ENCODE measurements at places on chromosomes 16 and 17.

GRCh38 chr16:31351942-31352325, 3.0 kb upstream of the ITGAX start:
- DNase-seq: peak; percentile 37

DNA sequence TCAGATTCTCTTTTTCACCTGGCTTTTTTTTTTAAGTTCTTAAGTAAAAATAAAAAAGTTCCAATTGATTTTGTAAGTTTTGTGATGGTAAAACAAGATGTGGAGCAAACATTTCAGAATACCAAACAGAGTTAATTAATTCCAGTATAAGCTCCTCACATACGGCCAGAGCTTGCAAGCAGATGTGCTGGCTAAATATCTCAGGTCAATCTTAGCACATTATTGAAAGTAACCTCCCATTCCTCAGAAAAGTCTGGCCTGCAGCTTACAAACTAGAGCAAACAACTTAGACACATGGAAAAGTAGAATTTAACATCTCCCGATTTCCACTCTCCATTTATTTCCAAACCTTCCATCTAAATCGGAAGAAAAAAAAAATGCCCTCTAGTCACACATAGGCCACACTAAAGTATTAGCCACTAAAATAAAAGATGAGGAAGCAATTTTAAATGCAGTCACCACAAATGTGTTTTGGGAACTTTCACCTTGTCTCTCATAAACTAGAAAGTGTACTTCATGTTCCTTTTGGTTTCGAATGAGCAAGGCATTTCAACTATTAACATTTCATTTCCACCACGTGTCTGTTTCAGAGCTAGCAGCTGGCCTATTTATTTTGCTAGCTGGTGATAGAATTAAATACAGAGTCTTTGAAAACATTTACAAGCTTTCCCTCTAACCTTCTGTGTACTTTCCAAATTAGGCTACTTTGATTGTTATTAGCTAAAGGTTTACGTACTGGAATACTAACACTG, 143.3 kb downstream of the STX8 start:
- DNase-seq: no peak

- DNase-seq: peak; percentile 53
Observed at GRCh38 chr17:10327640-10328039, 45.2 kb downstream of the MYH13 start.

DNA sequence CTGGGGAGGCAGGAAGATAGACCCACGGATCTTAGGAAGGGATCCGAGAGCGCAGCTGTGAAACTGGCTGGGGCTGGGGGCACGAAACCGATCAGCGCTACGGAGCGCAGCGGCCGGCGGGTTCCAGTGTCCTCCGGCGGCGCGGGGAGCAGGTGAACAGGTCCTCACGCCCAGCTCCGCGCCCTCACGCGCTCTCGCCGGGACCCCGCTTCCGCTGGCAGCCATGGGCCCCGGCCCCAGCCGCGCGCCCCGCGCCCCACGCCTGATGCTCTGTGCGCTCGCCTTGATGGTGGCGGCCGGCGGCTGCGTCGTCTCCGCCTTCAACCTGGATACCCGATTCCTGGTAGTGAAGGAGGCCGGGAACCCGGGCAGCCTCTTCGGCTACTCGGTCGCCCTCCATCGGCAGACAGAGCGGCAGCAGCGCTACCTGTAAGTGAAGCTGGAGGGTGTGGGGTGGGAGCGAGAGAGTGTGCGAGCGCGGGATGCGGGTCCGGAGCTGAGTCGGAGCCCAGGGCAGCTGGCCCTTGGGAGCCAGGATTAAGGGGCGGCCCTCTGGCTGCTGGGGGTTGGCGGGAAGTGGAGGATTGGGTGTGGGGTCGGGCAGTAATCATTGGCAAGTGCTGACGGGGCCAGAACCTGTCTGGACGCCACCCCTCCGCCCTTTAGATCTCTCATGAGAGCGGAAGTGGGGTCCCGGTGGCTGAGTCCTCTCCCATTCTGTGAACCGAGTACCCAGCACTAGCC, 479 bp downstream of the ITGA3 start:
- DNase-seq: peak; percentile 54

DNA sequence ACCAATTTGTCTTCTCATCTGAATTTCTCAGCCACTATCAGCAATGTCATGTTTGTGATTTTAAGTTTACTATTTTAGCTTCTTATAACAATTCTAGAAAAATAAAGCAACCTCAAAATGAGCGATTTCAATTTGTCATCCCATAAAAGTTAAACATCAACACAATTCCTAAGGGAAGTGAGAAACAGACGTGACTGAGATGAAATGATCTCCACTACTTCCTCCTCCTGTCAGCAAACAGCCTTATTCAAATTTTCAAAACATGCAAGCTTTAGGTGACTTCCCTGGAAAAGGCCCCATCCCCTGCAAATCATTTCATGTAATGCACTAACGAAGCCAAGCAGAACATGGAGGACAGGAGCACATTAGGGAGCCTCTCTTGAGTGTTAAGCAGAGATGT, 64.9 kb downstream of the ZNF652 start:
- no peak for DNase-seq

- DNase-seq: no peak
Observed at GRCh38 chr16:56631832-56632155, 665 bp upstream of the MT1M start.

- no peak for DNase-seq
Observed at GRCh38 chr16:1500465-1501150, 7.4 kb downstream of the TELO2 start.

- DNase-seq: no peak
Observed at GRCh38 chr17:15291674-15292361, 26.7 kb upstream of the PMP22 start.

DNA sequence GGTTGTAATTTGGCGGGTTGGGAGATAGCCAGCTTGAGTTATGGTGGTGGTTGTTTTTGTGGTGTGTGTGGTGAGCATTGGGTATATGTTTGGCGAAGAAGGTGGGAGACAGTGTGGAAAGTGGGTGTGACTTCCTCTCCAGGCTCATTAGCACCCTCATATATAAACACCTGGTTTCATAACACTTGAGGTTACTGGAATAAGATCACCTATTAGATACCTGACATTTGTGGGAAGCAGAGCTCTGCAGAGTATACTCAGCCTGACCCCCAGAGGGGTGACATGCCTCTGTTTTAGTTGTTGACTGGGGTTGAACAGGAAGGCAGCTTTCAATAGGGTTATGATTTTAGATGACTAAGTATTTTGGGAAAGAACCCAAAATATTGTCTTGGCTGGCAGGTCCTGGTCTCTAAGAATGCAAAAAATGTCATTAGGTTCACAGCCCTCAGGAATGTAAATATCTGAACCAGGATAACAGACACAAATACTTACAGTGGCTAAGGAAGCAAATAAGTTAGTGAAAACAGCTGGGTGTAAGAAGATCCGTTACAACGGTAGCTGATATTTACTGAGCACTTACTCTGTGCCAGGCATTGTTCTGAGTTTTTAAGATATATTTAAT, 18.3 kb upstream of the EFCAB13 start:
- no peak for DNase-seq

DNA sequence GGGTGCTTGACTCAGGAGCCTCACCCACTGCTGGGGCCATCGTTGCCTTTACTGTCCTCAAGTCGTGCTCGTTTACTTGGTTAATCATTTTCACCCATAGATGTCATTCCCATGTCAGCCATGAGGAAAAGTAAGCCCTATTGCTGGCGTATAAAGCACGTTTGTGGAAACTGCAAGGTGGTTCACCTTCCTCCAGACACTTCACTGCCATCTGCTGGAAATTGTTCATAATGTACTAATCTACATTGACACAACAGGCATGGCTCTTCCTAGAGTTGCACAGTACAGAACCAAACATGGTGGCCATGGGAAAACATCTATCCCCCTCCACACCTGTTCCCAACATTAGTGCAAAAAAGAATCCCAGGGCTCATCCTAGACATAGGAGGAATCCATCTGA, 116.6 kb downstream of the ZNF18 start:
- DNase-seq: no peak

DNA sequence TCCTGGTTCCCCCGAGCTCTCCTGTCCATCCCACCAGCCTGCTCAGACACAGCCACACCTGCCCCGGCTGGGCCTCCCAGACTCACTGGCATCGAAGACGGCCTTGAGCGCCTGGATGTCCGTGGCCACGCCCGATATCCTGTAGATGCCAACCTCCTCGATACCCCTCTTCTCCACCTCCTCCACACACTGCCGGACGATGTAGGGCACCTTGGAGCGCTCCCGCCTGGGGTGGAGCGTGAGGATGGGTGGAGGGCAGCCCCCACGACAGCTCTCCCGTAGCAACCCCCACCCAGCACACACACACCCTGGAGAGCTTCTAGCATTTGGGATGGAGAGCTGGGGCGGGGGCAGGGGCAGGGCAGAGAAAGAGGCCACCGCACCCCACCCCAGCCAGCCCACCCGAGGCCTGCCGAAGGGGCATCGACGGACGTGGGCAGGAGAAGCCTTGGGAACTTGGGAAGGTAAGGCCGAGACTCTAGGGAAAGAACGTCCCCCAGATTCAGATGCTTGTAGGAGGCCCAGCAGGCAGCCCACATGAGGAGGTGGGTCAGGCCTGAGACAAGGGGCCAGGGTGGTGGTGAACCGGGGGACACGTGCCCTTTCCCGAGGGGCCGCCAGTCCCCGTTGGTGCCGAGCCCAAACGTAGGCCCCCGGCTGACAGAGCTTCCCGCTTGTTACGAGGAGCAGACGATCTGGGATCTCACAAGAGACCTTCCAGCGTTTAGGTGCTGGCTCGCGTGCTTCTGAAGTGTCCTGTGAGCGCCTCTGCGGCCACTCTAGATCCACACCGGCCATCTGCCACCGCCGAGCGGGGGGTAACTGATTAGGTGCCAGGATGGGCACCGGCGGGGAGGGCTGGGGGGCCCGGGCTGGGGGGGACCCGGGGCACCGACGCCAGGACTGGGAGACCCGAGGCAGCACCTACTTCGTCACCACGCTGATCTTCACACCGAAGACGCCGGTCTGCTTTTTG, 15.1 kb downstream of the TIMM22 start:
- DNase-seq: no peak

All from stimulated activated CD4-positive, alpha-beta T cell treated with anti-CD3 and anti-CD28 coated beads, TNF-alpha, amount 100 ng/mL, for 48 hours (primary cell).